ENCODE measurements at places on chromosomes 6 and 20.

- H3K4me1 ChIP-seq, result peaks cover 7% of the 10 kb centered on the region
- H3K27me3 ChIP-seq, result no peaks in the 10 kb centered on the region
- H3K27ac ChIP-seq, result no peak overlapping the region
These were observed 38.5 kb downstream of the PLCG1 start for GRCh38 chr20:41175727-41176330.

GRCh38 chr6:111865049-111865585 lies 8.1 kb downstream of the FYN start:
- no peak for DNase-seq
- peaks cover 67% of the 10 kb centered on the region for H3K36me3 ChIP-seq
- no peaks in the 10 kb centered on the region for H3K27me3 ChIP-seq
- H3K27ac ChIP-seq, result peak overlapping the region; percentile 85
- H3K4me1 ChIP-seq, result peaks cover 97% of the 10 kb centered on the region

- H3K4me3 ChIP-seq, result no peak overlapping the region
- no peak overlapping the region for H3K27ac ChIP-seq
- peaks cover under 1% of the 10 kb centered on the region for H3K36me3 ChIP-seq
- no peak for DNase-seq
- H3K4me1 ChIP-seq, result no peaks in the 10 kb centered on the region
- H3K27me3 ChIP-seq, result peaks cover 14% of the 10 kb centered on the region
These were observed 50.2 kb upstream of the NOP56 start for GRCh38 chr20:2602046-2602735.

- H3K27ac ChIP-seq, result no peak overlapping the region
- H3K27me3 ChIP-seq, result peaks cover 31% of the 10 kb centered on the region
- H3K4me1 ChIP-seq, result no peaks in the 10 kb centered on the region
These were observed 86.2 kb downstream of the DNAH8 start for GRCh38 chr6:38801305-38801704.

DNA sequence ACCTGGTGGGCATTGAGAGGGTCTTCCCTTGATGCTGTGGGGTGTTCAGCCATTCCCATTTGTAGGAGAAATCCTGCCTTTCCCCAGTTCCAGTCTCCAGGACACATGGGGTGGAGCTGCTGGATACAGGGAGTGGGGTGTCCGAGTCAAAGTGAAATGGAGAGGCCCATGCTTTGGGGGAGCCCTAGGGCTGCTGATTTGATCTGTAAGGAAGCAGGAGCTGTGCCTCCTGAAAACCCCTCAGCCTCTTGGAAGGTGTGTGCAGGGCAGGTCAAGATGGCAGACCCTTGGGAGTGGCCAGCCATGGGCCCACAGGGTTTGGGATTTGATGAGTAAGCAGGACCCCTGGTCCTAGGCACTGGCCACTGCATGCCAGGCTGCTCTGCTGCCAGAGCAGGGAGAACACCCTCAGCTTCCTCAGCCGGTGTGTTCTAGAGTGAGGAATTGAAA lies 82.0 kb downstream of the SERAC1 start:
- H3K27me3 ChIP-seq, result no peaks in the 10 kb centered on the region
- H3K4me3 ChIP-seq, result no peak overlapping the region

DNA sequence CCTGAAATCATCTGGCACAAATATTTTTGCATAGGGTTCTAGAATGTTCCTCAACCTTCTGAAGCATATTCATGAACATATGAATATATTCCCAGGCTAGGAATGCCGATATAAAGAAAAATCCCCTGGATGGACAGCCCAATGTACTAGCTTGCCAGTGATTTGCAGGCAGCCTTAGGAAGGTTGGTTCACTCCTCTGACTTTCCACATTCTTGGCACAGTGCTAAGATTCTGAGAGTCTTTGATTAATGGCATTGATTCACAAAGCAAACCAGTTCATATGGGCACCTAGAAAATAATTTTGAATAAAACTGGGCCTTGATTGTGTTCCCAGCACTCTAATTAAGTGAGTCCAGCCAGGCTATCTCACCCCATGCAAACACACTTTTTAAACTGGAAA lies 56.9 kb upstream of the ENPP4 start:
- H3K27me3 ChIP-seq, result peaks cover 8% of the 10 kb centered on the region
- no peaks in the 10 kb centered on the region for H3K36me3 ChIP-seq
- H3K4me3 ChIP-seq, result no peak overlapping the region
- no peaks in the 10 kb centered on the region for H3K4me1 ChIP-seq
- no peak overlapping the region for H3K27ac ChIP-seq
- DNase-seq, result no peak

GRCh38 chr6:127539272-127539671 lies 20.1 kb upstream of the MTCL3 start:
- no peak overlapping the region for H3K27ac ChIP-seq
- no peak for DNase-seq
- H3K27me3 ChIP-seq, result peaks cover 17% of the 10 kb centered on the region
- no peak overlapping the region for H3K4me3 ChIP-seq
- H3K4me1 ChIP-seq, result peaks cover 5% of the 10 kb centered on the region

GRCh38 chr20:36835453-36836198 lies 40.3 kb upstream of the TLDC2 start:
- peak overlapping the region; percentile 81 for H3K4me3 ChIP-seq
- no peaks in the 10 kb centered on the region for H3K36me3 ChIP-seq
- DNase-seq, result peak; percentile 84
- peaks cover 2% of the 10 kb centered on the region for H3K27me3 ChIP-seq
- peaks cover 26% of the 10 kb centered on the region for H3K4me1 ChIP-seq
- peak overlapping the region; percentile 89 for H3K27ac ChIP-seq

- H3K27me3 ChIP-seq, result peaks cover 2% of the 10 kb centered on the region
- no peak overlapping the region for H3K4me3 ChIP-seq
- H3K27ac ChIP-seq, result no peak overlapping the region
- no peak for DNase-seq
These were observed 65.4 kb upstream of the FBXL4 start for GRCh38 chr6:99013145-99013544.

- H3K36me3 ChIP-seq, result no peaks in the 10 kb centered on the region
- DNase-seq, result no peak
- no peaks in the 10 kb centered on the region for H3K4me1 ChIP-seq
- H3K4me3 ChIP-seq, result no peak overlapping the region
These were observed 247.0 kb downstream of the ESR1 start for GRCh38 chr6:152054441-152054840.

DNA sequence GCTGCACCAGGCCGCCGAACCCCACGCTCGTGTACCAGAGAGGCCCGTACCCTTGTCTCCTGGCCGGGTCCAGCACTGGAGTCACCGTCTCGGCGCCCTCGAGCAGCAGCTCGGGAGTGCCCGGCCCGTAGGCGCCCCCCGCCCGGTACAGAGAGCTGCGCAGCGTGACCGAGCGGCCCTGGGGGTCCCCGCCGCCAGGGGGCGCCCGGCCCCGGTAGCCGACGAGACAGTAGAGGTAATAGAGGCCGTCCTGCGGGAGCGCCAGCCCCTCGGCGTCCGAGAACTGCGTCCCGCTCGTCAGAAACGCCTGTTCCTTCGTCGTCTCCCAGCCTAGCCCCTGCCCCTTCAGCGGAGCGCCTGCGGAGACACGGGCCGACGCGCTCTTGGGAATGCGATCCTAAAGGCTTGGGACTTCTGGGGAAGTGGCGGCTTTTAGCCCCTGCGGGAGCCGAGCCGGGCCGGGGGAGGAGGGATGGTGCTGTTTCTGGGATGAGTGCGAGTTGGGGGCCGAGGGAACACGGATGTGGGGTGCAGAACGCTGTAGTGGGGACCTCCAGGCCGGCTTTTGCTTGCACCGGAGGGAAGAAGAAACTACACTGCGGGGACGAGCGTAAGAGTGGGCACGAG lies 1.3 kb downstream of the LTB start:
- H3K4me1 ChIP-seq, result peaks cover 63% of the 10 kb centered on the region
- peaks cover 57% of the 10 kb centered on the region for H3K36me3 ChIP-seq
- H3K27ac ChIP-seq, result peak overlapping the region; percentile 93
- peak overlapping the region; percentile 92 for H3K4me3 ChIP-seq
- H3K27me3 ChIP-seq, result no peaks in the 10 kb centered on the region
- peak; percentile 81 for DNase-seq

GRCh38 chr6:2351807-2352431 lies 106.5 kb upstream of the GMDS start:
- no peak overlapping the region for H3K4me3 ChIP-seq
- no peaks in the 10 kb centered on the region for H3K4me1 ChIP-seq
- H3K27ac ChIP-seq, result no peak overlapping the region
- H3K27me3 ChIP-seq, result peaks cover 2% of the 10 kb centered on the region
- no peaks in the 10 kb centered on the region for H3K36me3 ChIP-seq

DNA sequence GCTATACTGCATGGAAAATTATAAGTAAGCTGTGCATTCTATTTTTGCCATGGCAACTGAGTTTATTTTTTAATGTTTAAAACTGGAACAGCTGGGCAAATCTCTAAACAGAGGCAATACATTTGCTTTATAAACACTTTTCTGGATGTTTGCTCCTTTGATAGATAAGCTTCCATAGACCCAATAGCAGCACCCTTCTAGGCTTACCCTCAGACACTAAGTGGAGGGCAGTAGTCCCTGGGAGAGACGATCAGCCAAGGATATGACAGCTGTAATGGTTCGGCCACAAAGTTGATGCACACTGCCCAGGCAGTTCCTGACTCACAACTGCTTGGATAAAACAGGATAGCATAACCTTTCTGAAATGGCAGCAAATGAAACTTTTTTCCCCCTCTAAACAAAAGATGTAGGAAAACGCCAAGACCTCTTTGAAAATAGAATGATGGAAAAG lies 8.5 kb upstream of the MRPS10 start:
- no peak overlapping the region for H3K27ac ChIP-seq
- DNase-seq, result no peak
- peaks cover 14% of the 10 kb centered on the region for H3K4me1 ChIP-seq
- no peak overlapping the region for H3K4me3 ChIP-seq
- peaks cover 15% of the 10 kb centered on the region for H3K36me3 ChIP-seq

DNA sequence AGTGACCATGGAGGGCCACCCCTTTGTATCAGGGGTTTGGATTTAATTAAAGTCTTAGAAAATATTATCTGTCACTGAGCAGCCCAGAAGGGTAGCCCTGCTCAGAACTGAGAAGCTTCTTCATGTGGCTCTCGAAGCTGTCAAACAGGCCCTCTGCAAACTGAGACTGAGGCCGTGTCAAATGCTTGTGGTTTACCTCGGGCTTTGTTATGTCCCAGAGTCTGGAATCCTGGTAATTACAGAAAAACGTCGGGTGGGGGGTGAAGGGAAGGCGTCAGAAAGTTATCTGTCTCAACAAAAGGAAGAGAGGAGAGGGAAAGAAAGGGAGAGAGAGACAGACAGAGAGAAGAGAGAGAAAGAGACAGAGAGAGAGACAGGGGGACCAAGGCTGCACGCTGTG lies 200.8 kb downstream of the BMP7 start:
- H3K27me3 ChIP-seq, result peaks cover 17% of the 10 kb centered on the region
- H3K4me3 ChIP-seq, result no peak overlapping the region
- no peak overlapping the region for H3K27ac ChIP-seq
- no peaks in the 10 kb centered on the region for H3K4me1 ChIP-seq

DNA sequence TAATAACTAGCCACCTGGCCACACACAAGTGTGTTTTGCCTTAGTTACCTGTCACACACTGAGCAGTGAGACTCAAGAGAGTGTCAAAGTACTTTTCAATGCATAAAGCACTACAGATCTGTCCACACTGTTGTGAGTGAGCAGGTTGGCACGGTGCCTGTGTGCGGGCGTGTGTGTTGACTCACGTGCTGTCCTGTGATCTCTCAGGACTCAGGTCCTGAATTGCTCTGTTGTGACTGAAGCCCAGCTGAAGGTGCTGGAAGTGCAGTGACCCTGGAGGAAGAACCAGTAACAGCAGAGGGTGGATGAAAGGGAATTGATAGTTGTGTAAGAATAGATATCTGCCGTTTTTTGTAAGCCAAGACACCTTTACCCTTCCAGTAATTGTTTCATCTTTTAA lies 18.3 kb downstream of the SLC16A10 start:
- no peak overlapping the region for H3K27ac ChIP-seq
- no peak for DNase-seq
- peaks cover 6% of the 10 kb centered on the region for H3K4me1 ChIP-seq
- H3K4me3 ChIP-seq, result no peak overlapping the region

GRCh38 chr20:35451295-35451694 lies 4.1 kb upstream of the CEP250 start:
- no peak overlapping the region for H3K4me3 ChIP-seq
- no peak for DNase-seq
- peaks cover 3% of the 10 kb centered on the region for H3K27me3 ChIP-seq
- H3K27ac ChIP-seq, result no peak overlapping the region

GRCh38 chr6:154705471-154706113 lies 27.6 kb upstream of the SCAF8 start:
- no peak overlapping the region for H3K4me3 ChIP-seq
- H3K27me3 ChIP-seq, result peaks cover 16% of the 10 kb centered on the region
- no peaks in the 10 kb centered on the region for H3K36me3 ChIP-seq
- no peak for DNase-seq
- no peaks in the 10 kb centered on the region for H3K4me1 ChIP-seq

DNA sequence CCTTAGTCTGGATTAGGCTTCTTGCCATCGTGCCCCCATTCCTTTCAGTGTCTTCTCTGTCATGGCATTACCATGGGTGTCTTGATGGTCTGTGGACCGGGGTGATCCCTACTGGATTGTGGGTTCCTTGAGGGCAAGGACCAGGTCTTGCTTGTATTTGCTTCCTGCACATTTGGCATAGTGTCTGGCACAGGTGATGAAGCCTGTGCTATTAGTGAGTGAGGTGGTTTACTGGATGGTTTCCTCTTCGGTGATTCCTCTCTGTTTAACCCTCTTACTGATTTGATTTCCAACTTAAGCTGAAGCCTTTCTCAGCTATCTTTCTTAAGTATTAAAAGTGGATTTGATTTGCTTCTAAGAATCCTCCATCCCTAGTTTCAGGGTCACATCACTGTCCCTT lies 162.3 kb downstream of the GRM1 start:
- no peak overlapping the region for H3K4me3 ChIP-seq
- no peaks in the 10 kb centered on the region for H3K4me1 ChIP-seq
- DNase-seq, result no peak
- no peaks in the 10 kb centered on the region for H3K36me3 ChIP-seq
- H3K27me3 ChIP-seq, result no peaks in the 10 kb centered on the region

DNA sequence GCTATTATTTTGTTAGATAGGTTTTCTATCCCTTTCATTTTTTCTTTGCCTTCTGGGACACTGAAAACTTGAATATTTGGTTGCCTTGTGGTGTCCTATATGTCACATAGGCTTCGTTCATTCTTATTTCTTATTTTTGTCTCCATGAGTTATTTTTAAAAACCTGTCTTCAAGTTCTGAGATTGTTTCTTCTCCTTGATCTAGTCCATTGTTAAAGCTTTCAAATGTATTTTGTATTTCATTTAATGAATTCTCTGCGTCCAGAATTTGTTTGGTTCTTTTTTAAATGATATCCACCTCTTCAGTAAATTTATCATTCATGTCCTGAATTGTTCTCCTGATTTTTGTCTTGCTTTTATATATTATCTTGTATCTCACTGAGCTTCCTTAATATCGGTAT lies 243.2 kb upstream of the BMP2 start:
- no peaks in the 10 kb centered on the region for H3K4me1 ChIP-seq
- H3K36me3 ChIP-seq, result no peaks in the 10 kb centered on the region
- DNase-seq, result no peak
- H3K27me3 ChIP-seq, result no peaks in the 10 kb centered on the region
- H3K4me3 ChIP-seq, result no peak overlapping the region
- H3K27ac ChIP-seq, result no peak overlapping the region

- H3K27ac ChIP-seq, result no peak overlapping the region
- H3K4me1 ChIP-seq, result no peaks in the 10 kb centered on the region
- no peaks in the 10 kb centered on the region for H3K36me3 ChIP-seq
- H3K4me3 ChIP-seq, result no peak overlapping the region
- H3K27me3 ChIP-seq, result no peaks in the 10 kb centered on the region
- DNase-seq, result no peak
These were observed 48.1 kb downstream of the WDR27 start for GRCh38 chr6:169653691-169654090.

- H3K27me3 ChIP-seq, result peaks cover 11% of the 10 kb centered on the region
- DNase-seq, result no peak
- H3K4me1 ChIP-seq, result peaks cover 65% of the 10 kb centered on the region
- peak overlapping the region; percentile 99 for H3K27ac ChIP-seq
These were observed 849 bp downstream of the GSTA4 start for GRCh38 chr6:52994031-52994838.

GRCh38 chr6:170369403-170369802 lies 62.8 kb downstream of the FAM120B start:
- peaks cover 15% of the 10 kb centered on the region for H3K36me3 ChIP-seq
- no peak overlapping the region for H3K4me3 ChIP-seq
- DNase-seq, result no peak
- H3K4me1 ChIP-seq, result peaks cover 8% of the 10 kb centered on the region
- no peak overlapping the region for H3K27ac ChIP-seq
